ENCODE measurements at places on chromosomes 13 and 19. TPM values are rescaled to one million over a fixed set of nuclear protein-coding genes. Genes with fewer than 3 reads are reported as not detected.

DNA sequence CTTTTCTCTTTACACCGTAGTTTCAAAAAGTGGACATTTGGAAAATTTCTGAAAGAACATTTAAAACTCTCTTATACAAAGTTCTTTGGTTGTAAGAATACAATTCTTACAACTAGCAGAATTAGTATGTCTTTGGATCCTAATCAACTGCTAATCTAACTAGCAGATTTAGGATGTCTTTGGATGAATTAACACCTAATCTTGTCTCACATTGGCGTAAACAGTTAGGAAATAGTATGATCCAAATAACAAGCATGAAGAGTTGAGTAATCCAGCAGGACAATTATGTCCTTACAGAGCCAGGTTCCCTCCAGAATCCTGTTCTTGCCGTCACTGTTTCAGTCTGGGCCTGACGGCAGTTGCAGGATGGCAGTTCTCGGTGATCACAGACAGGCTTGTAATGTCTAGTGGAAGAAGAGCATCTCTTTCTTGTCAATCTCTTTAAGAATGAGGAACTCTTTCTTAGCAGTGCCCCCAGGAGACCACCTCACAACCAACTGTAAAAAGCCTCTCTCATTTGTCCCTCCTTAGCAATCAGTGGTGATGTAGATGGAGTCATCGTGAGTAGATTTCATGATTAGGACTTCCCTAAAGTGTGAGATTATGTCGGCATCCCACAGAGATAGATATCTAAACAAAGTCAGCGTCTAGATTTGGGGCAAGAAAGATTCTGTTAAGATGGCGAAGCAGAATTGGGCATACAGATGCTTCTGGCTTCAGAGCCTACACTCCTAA lies 5.7 kb upstream of the TNFSF13B start:
- DNase-seq = no peak

DNA sequence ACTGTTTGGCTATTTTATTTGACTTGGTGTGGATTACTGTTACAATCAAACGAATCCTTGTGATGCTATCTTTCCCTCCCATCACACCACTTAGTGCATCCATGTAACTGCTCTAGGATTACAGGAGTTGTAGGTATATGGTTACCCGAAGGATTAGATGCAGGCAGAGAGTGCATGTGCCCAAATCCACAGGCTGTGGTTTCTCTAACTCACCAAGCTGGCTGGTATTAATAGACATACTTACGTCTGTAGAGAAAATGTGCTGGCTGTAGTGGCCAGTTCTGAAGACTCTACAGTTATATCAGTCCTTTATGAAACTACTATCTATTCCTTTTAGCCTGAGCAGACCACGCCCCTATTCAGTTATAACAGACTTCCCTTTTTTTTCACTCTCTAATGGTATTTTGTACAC lies 1.1 kb upstream of the HMGB1 start:
- DNase-seq = no peak

DNA sequence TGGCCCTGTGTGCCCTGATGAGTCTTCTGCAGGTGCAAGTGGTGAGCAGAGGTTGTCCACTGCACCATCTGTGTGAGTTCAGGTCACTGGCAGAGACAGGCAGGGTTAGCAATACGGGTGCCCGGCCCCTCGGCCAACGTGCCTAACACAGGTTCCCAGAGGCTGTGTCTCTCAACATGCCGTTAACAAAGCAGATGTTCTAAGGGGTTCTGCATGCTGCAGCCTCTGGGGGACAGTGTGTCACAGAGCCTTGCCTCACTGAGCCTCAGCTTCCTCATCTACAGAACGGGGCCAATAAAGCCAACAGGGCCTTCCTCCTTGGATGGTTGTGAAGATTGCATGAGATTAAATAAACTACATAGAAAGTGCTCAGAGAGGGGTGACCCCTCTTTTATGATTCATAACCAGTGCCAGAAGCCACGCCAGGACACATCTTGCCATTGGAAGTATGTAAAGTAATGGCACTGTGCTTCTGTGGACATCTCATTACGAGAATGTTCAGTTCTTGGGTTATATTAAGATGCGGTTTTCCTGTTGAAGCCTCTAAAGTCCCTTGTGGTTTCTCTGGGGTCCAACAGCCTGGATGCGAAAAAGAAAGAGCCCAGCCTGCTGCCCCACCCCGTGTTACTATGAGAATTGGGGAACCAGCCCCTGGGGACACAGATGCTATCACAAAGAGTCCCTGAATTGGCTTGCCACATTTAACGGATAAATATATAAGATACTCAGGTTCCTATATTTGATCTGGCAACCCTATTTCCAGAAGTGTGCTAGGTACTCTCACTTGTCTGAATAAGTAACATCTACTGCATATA lies 11.2 kb upstream of the ARHGEF18 start:
- DNase-seq = no peak

- DNase-seq = no peak
Measured at GRCh38 chr13:33806470-33807248, 11.3 kb upstream of the RFC3 start.

GRCh38 chr19:13398780-13399726 lies 107.2 kb downstream of the CACNA1A start:
- peak; percentile 97 for DNase-seq

DNA sequence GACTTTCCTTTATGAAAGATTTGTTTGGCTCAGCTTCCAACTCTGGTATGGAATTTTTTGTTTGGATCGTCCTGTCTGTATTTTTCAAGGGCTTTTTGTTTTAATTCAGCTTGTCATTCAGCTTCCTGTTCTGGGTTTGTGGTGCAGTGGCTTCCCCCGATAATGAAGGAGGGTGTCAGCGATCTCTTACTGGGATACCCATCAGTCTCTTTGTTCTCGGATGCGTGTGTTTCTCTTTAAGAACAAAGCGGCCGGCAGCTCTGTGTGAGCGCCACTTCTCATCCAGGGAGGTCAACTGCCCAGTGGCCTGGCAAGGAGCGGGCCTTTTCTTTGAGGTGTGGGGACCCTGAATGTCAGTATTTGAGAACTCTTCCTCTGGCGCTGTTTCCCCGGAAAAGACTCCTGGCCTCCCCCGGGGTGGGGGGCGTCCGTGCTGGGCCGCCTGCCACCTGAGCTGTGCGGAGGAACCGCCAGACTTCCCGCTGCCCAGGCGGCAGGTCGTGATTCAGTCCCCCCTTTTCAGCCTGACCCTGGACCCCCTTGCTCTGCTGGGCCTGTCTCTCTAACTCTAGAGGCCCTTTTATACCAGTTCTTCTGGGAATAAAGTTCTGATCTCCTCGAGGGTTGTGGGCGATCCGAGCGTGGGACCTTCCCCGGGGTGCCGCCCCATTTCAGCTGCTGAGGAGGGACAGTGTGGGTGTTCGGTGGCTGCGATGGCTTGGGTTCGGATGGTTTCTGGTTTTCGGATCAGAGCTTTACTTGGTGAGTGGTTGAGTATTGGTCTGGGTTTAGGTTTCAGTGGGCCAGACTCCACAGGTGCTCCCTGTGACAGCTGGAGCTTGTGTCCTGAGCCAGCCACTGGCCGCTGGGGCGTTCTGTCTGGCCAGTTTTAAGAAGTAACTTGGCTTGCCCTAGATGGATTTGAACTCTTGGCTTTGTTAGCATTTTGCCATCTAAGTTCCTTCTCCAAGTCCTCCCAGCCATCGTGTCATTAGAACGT lies 3.4 kb downstream of the SF3A2 start:
- DNase-seq = no peak

DNA sequence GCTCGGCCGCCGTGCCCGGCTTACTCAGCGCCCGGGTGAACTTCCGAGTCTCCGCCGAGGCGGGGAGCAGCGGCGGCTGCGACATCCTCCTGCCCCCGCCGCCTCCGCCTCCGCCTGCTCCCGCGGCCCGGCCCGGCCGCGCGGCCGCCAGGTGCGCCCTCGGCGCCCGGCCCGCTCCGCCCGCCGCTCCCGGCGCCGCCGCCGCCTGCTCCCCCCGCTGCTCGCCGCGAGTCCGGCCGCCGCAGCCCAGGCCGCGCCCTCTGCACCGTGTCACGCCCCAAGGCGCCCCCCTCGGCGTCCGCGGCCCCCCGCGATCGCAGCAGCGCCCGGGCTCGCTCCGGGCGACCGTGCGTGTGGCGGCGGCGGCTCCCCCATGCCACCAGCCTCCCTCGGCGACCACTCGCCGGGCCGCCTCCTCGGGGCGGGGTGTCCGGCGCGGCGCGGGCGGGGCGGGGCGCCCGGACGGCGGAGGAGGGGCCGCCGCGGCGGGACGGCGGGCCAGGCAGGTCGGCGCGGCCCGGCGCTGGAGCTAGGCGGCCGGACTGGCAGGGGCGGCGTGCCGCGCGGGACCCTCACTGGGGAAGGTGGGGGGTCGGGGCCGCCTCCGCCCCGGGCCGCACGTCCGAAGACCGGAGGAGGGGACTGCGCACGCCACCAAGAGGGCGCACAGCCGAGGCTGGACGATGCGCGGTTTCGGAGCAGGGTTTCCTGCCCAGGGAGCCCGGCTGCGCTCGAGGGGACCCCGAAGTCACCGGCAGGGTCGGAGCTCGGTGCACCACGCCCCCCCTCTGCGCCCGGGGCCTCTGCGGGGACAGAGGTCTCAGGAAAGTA lies 108.6 kb upstream of the DOCK9 start:
- DNase-seq = peak; percentile 38

Gene LRCH1
- 3.6 TPM for total RNA-seq

DNA sequence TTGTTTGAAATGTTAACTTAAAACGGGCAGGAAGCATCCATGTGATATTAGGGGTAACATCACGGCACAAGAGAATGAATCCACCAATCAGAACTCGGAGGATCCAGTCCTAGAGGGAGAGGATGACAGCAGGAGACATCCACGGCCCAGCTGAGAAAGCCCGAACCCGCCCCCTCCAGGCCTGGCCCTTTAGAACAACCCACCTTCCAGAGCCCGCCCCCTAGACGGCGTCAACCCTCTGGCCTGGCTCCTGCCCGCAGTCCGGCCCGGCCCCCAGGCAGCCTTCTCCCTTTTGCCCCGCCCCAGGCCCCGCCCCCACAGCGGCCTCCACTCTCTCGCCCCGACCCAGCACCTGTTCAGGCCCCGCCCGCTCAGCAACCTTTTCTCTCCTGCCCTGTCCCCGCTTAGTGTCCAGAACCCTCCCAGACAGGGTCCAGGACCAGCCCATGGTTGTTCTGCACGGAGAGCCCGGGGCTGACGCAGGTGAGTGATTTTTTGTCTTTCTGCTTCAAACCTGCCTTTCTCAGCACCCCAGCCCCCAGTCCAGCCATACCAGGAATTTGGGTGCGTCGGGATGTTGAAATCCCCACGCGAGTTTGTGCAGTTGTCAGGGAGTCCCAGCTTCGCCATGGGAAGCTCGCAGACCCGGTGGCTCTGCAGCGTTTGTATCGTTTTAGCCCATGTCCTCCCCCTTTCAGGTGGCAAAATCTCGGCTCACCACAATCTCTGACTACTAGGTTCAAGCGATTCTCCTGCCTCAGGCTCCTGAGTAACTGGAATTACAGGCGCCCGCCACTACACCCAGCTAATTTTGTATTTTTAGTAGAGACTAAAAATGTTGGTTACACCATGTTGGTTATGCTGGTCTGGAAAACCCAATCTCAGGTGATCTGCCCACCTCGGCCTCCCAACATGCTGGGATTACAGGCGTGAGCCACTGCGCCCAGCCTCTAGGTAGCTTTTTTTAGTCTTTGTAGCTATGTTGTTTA lies 16.1 kb downstream of the ZNF816 start:
- no peak for DNase-seq

DNA sequence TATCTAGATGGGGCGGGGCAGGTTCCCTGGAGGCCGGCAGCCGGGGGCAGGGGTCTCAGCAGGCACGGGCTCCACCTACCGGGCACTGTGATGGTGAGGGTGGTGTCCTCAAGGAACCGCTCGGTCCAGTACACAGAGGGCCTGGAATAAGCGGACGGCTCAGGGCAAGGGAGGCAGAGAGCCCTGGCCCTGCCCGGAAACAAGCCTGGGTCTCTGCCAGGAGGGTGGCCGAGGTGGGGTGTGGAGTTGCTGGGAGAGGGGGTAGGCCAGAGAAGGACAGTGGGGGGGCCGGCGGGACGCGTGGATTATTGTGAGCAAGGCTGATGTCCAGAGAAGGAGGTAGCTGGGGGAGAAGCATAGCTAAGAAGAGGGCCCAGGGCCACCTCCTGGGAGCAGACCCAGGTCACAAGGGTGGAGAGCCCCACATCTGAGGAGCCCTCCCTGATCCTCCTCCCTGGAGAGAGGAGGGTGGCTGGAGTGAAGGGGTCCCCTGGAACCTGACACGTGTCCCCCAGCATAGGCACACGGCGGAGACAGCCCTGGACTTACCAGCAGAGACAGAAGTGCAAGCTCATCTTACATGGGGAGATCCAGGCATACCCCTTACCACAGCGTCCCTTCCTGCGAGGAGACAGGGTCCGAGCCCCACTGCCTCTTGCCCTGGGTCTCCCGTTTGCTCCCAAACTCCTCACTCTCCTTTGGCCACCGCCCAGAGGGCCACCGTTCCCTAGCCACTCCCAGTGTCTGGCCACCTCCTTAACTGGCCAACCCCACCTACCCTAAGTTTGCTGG lies 29.0 kb upstream of the MIER2 start:
- no peak for DNase-seq

GRCh38 chr19:5194641-5195040 lies 146.0 kb downstream of the PTPRS start:
- no peak for DNase-seq

- DNase-seq = no peak
Measured at GRCh38 chr13:48828962-48829411, 146.7 kb upstream of the FNDC3A start.

DNA sequence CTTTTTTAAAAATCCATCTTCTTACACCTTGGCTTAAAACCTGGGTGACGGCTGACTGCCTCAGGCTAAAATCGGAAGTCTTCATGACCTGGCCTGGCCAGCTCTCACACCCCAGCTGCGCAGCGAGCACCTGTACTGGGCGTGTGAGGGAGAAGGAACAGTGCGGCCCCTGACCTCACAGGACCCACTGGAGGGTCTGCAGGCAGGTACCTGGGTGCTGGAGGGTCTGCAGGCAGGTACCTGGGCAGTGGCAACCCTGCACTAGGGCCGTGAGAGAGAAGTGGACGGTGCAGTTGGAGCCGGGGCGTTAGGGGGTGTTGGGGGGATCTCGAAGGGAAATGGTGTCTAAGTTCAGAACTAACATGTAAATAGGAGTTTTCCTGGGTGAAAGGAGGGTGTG lies 144.3 kb downstream of the STK24 start:
- no peak for DNase-seq

Gene SRRM5
- total RNA-seq = not detected

DNA sequence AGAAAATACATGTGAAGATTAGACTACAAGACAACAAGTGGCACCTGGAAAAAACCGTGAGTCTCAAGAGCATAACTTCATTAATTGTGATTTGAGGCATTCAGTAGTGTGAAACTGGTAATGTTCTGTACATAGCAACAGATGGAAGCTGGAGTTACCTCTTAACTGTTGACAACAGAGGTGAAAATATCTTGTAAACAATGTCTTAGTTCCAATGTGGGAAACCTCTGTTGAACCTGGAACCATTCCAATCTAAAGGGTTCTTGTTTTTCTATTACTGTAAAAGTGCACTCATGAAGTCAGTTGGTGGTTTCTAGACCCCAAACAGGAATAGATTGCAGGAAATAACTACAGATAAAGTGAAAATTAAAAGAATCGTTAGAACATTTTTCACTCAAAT lies 728.4 kb downstream of the SLITRK1 start:
- no peak for DNase-seq

- DNase-seq = peak; percentile 9
Measured at GRCh38 chr13:74289861-74290773, 155.9 kb upstream of the KLF12 start.

- no peak for DNase-seq
Measured at GRCh38 chr19:46289724-46290619, 6.9 kb upstream of the HIF3A start.

- peak; percentile 78 for DNase-seq
Measured at GRCh38 chr19:55165952-55166529, 372 bp downstream of the DNAAF3 start.

All from MG63 (cell line).